ENCODE measurements at places on chromosomes 2 and 18.

DNA sequence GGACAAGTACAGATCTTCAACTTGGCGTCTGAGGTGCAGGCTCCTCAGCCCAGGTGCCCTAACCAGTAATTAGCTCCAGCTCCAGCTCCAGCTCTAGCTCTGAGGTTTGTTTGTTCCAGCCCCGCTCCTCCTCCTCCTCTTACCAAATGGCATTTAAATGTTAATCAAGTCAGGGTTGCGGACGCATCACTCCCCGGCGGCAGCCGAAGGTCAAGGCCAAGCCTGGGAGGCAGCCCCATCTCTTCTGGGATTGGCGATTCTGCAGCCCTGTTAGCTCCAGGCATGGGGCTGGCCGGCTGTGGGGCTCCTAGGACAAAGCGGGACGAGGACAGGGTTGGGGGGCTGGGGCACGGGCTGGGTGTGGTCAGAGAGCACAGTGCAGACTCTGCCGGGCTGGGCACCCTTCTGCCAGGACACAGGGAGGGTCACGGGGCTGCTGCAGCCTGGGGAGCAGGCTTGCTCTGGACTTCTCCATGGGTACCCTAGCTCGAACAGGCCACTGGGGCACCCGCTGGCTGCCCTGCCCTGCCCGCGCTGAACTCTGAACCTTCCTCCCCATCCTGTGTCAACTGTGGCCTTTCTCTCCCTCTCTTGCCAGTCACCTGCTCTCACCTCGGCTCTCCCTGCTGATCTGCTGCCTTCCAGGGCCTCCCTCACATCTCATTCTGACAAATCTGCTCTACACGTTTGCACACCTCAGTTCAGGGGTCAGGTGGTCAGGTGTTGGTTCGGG lies 203.3 kb downstream of the CELF4 start:
- peak; percentile 56 for DNase-seq

- no peak for DNase-seq
Observed at GRCh38 chr2:46723346-46723745, 192.3 kb downstream of the MCFD2 start.

DNA sequence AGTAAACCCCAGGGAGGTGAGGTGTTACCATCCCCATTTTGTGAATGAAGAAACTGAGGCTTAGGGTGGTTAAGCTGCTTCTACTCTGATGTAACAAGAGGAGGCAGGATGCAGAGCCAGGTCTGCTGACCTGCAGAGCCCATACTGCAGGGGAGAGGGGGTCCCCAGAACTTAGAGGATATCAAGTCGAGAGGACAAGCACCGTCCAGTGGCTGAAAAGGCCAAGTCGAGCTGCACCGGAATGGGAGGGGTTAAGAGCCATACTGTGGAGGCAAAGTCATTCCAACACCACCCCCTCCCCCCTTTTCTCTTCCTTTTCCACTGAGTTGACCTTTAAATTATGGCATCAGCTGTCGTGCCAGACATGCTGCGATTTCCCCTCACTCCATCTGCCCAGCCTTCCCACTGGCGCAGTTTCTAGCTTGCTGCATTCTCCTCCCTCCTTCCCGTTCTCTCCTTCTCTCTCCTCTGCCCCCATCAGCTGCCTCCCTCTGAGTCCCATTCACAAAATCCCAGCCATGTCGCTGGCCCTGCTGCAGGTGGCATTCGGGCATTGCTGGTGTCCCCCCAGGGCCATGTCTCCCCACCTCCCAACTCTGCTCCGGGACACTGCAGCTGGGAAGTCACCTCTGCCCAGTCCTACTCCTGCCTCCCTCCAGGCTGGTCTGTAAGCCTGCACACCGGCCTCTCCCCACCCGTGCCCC lies 346.9 kb downstream of the DYSF start:
- DNase-seq = no peak

- DNase-seq = no peak
Observed at GRCh38 chr18:63181706-63182309, 137.8 kb downstream of the BCL2 start.

GRCh38 chr2:118814368-118814767 lies 33.1 kb downstream of the EN1 start:
- no peak for DNase-seq

- no peak for DNase-seq
Observed at GRCh38 chr18:23365602-23366001, 87.5 kb upstream of the RIOK3 start.

DNA sequence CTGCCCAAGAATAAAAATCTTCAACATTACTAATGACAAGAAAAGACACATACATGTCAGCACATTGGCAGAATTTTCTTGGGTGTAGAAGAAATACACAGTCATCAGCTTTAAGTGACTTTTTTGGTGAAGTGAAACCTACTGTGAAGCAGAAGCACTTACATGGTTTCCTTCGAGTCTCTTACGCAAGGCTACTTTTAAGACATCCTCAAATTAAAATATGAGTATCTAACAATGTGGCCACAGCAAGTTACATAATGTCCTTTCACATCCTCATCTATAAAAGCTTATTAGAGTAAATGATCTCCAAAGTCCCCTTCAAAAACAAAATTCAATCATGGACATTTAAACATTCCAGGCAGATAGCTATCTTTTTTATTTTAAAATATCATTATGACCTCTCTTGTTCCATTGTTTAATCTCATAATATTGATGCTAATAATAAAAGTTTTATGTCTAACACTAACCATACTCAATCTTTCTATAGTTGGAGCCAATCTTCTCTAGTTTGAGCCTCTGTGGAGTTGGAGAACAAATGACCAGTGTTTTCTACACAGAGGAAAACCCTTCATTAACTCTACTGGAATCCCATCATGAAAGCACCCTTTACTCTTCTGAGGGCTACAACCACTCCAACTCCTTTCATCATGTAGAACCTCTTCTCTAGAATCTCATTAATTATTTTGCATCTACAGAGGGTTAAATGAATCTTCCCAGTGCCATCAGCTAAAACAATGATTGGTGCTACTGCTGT lies 182.2 kb upstream of the ZFP36L2 start:
- no peak for DNase-seq

GRCh38 chr2:46863882-46864281 lies 51.7 kb downstream of the MCFD2 start:
- no peak for DNase-seq

GRCh38 chr2:236176417-236176816 lies 8.2 kb upstream of the GBX2 start:
- DNase-seq = no peak

DNA sequence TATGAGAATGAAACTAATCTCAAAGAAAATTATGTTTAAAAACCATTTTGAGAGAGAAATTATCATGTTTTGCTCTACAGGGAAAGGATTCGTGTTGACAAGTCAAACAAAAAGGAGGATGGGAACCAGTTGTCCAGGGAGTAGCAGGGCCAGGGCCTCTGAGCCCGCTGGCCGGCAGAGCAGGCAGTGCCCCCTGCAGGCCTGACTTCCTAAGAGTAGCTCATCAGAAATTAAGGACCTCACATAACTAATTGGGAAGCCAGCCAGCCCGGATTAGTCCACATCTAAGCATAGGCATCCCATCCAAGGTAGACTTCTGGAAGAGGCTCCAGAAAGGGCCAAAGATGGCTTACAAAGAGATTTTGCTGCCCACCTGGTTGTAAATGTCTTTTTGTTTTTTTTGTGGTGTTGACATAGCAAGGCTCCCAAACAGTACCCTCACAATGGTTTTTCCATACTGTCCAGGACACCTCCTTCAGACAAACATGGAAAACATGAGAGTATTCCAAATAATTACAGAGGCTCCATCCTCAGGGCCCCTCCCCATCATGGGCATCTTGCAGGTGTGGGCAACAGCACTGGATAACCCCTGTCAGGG lies 241.2 kb upstream of the TANK start:
- peak; percentile 5 for DNase-seq

DNA sequence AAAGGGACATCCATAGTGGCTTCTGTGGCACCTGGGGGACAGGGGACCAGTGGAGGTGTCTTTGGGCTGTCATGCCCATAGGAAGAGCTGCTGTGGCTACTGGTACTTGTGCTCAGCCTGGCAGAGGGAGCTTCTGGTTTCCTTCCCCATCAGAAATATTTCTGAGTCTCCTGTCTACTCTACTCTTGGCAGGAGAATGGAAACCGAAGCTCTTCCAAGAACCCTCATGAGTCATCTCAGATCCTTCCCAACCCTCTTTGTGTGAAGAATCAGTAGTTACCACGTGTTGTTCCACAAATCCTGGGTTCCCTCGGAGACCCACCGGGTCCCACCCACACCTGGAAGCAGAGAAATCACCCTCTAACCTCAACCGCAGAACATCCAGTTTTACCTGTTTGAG lies 234.9 kb downstream of the FHOD3 start:
- DNase-seq = no peak

- DNase-seq = no peak
Observed at GRCh38 chr2:28185891-28186290, 206.8 kb upstream of the FOSL2 start.

DNA sequence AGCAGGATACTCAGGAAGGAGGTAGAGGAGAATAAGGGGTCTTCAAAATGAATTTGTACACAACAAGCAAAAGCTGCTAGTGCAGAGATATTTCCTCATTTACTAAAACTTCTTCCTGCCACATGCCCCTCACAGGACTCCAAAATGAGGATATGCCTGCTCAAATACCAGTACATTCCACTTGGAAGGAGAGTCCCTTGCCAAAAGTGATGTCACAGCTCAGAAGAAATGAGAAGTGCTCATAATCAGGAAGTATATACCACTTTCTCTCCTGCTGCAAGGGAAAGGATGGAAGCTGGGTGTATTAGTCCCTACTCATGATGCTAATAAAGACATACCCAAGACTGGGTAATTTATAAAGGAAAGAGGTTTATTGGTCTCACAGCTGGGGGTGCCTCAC lies 87.7 kb upstream of the FSHR start:
- DNase-seq = no peak

GRCh38 chr2:159225025-159226016 lies 61.2 kb downstream of the WDSUB1 start:
- DNase-seq = no peak

DNA sequence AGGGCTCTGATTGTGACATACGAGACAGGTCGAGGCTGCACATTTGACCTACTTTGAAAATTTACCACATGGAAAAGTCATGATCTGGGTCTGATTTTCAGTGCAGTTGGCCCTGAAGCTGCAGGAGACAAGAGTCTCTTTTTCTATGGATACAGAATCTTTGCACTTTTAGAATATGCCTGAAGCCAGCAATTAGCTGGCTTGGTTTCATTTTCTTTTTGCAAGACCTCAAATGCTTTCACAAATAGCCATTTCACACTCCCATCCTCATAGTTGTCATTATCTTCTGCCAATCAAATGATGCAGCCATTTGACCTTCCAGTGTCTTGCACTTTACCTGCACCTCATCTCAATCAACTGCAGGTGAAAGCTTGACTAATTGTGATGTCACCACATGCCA lies 59.0 kb downstream of the GPR39 start:
- DNase-seq = no peak

DNA sequence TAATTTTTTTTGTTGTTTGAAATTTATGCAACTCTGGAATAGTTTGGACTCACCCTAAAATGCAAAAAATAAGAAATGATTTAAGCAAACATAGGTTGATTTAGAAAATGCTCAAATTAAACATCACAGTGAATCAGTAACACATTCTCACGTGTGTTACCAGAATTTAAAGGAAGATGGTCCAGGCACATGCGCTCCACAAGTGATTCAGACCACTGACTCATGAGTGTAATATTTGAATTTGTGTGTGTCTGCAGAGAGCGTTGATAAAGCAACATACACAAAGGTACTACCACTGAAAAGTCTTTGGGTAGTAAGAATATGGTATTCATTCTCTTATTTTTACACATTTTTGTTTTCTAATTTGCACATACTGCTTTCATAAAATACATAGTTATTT lies 7.9 kb downstream of the SS18 start:
- DNase-seq = no peak

DNA sequence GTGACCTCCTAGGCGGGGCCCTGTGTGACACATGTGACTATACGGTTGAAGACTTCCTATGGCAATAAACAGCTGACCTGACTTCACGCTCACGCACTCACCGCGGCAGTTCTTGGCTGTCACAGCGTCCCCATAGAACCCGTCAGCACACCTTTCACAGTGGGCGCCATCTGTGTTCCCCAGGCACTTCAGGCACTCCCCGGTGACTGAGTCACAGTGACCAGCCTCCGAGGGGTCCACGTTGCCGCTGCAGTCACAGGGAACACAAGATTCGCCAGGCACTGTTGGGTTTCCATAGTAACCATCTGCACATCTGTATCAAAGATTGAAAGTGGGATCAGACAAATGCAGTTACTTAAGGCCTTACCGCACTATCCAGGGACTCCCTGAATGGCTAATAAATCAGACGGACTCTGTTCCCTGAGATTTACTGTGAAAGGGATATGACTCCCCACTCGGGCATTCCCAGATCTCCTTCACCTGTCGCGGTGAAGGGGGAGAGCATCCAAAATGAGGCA lies 94.5 kb downstream of the LAMA1 start:
- DNase-seq = no peak

DNA sequence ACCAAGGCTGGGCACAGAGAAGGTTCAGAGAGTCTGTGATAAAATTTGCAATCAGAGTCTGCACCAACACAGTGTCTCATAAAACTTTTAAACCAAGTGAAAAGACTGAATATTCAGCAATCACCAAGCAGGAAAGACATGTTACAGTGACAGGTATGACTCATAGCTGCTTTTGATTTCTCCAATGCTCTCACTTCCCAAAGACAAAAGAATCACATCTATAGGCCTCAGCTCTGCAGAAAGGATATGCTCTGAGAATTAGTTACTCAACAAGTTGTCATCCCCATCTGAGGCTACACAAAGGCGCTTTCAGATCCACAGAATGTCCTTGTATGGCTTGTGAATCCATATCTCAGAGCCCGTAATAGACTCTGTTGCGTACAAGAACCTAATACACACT lies 92.5 kb downstream of the KCNF1 start:
- no peak for DNase-seq

- DNase-seq = no peak
Observed at GRCh38 chr2:235162082-235162836, 210.4 kb downstream of the SH3BP4 start.

GRCh38 chr2:176727696-176728095 lies 458.5 kb downstream of the MTX2 start:
- DNase-seq = no peak

DNA sequence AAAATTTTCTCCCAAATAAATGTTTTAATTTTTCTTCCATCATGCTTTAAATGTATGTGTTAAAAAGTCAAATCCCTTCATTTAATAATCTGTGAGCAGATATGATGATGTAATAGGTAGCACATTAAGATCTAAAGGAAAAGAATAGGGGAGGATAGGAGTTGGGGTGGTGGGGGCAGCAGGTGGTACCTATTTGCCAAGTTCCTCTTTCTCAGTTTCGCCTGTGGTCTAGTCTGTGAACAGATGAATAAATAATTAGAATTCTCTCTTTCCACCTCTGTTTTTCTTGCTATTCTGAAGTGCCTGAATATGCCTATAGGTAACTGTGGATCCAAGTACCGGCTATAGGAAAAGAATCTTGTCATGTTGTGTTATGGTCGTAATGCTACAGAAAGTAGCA lies 152.5 kb downstream of the NRXN1 start:
- no peak for DNase-seq

- DNase-seq = no peak
Observed at GRCh38 chr2:207920721-207921120, 104.6 kb downstream of the PLEKHM3 start.
